ENCODE measurements at places on chromosomes 13 and 19. TPM values are rescaled to one million over a fixed set of nuclear protein-coding genes. Genes with fewer than 3 reads are reported as not detected.
A peak's percentile ranks its signal among the peaks of the same experiment; 100 is the strongest.

DNA sequence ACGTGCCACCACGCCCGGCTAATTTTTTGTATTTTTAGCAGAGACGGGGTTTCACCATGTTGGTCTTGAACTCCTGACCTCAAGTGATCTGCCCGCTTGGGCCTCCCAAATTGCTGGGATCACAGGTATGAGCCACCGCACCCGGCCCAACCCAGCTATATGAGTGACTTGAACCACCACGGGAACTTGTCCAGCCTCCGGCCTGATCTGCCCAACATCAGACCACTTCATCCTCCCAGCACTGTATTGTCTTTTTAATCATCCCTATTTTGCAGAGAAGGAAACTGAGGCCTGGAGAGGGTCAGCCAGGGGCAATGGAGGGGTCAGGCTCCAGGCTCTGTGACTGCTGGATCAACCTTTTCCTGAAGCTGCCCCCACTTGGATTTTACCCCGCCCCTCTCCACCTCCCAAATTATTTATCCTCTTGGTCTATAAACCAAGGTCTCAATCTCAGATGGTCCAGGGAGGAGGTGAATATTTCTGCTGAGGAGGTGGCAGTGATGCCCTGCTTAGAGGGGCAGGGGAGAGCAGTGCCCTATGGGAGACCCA is 893 bp upstream of the PLIN3 start:
- DNase-seq, result no peak

DNA sequence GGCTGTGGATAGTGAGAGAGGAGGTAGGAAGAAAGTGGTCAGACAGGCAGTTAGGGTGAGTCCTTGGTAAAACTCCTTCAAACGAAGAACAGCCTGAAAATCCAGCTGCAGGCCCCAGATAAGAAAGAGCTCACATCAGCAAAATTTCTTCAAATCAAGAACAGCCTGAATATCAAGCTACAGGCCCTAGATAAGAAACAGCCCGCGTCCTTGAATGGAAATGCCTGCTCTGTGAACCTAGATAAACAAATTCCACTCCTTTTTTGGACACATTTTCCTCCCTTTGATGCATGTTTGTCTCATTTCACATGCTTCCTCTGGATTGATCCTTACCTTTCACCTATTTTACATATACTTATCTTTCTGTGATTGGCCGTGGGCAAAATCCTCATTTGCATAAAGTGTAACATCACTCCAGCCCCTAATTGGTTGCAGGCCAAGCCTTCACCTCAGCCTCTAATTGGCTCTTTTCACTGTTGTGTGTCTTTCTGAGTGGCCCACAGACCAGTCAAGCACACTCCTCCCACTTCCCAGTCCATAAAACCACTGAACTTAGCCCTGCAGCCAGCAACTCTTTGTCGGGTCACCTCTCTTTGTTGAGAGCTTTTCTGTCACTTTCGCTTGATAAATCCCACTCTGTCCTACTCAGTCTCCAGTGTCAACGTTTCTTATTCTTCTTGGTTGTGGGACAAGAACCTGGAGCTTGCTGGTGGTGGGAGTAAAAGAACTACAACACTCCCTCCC is 6.0 kb upstream of the SULT2A1 start:
- no peak for DNase-seq

DNA sequence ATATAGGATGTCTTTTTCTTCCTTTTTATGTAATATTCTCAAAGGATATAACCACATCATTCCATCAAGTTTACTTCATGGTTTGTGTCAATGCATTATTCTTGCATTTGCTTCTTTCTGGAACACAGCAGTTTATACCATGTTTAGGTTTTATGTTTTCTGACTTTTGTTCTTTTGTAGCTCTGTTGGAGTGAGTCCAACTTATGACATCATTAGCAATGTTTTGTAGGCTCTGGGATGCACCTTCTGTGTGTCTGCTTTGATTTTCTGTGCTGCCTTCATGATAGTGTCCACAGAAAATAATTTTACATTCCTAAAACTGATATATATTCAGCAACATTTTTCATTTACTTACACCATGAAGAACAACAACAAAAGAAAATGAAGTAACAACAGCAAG is 68.9 kb downstream of the SHISA2 start:
- DNase-seq, result no peak

GRCh38 chr19:32798201-32798600 is 71.4 kb downstream of the SLC7A9 start:
- no peak for DNase-seq

DNA sequence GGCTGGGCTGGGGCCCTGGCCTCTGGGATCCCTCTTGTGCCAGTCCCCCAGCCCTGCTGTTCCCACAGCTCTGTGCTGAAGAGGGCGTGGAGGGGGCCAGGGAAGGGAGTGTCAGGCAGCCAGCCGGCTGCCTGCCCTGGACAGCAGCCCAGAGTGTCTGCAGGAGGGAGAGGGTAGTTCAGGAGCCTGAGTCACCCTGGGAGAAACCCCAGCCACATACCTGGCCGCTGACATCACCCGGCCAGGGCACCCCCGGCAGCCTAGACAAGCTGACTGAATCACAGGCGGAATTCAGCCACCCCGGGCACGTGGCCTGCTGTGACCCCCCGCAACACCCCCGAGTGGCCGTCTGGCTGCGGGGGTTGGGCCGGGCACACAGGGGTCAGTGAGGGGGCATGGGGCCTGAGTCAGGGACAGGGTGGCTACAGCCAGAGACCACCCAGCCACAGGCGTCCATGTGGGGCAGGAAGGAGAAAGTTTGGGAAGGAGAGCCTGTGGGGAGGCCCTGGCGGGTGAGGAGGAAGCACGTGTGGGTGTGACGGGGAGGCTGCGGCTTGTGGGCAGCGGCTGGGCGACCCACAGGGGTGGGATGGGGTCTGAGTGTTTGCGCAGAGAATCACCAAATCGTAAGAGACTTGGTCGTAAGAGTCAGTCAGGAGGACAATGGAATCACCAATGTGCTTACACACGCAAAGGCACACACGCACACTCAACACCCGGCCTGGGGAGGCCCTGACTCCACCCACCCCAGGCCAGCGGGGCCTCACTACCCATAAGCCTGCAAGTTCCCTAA is 11.9 kb upstream of the FOSB start:
- peak; percentile 99 for DNase-seq

DNA sequence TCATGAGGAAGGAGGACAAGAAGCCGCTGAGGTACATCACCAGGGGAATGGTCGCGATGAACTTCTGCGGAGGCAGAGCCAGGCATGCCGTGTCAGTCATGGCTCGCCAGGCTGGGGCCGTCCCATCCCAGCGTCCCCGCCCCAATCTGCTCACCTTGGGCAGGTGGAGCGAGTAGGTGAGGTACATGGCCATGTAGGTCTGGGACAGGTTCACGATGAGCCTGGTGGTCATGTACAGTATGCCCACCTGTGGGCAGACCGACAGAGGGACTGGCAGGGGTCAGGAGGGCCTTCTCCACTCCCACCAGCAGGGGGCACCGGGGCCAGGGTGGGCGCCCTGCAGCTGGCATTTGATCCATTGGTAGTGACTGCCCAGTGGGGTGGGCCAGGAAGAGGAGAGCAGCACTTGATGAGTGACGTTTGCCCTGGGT is 8.3 kb downstream of the TEKTIP1 start:
- DNase-seq, result no peak

GRCh38 chr13:30037766-30038165 is 187.3 kb upstream of the UBL3 start:
- peak; percentile 86 for DNase-seq

DNA sequence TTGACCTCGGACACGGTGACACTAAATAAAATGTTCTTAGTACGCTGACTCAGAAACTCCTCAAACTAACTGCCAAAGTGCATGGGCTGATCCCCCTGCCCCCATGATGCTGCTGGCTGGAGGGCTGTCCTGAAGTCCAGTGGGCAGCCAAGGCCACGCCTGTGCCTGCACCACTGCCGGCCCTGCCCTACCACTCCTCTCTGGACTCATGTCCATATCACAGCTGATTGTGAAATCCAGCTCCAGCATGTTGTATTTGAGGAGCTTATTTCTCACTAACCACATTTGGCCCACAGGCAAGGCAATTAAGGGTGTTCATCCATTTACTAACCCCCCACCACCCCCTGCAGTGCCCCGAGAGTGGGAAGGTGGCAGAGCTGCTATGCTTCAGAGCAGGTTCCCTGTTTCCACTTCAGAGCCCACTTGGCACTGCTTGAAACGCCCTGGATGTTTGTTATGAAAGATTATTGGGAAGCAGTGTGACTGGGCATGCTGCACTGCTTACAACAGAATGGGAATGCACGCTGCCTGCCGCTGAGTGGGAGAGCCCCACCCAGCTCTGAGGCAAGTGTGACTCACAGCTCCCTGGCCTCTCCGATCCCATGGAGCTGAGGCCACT is 114.0 kb downstream of the UQCRFS1 start:
- DNase-seq, result peak; percentile 80

Gene ZNF837
- 1.1 TPM for total RNA-seq

Gene ZNF254
- total RNA-seq, result 11.4 TPM

Gene POSTN
- 32.6 TPM for total RNA-seq

Gene VSIG10L
- total RNA-seq, result 1.7 TPM

Gene IQCN
- 0.29 TPM for total RNA-seq

Gene EHD2
- 67.4 TPM for total RNA-seq

All from RPMI7951 (cell line).